Daoy (cell line): ENCODE measurements at places on chromosomes 4 and X. TPM values are rescaled to one million over a fixed set of nuclear protein-coding genes. Genes with fewer than 3 reads are reported as not detected.

DNA sequence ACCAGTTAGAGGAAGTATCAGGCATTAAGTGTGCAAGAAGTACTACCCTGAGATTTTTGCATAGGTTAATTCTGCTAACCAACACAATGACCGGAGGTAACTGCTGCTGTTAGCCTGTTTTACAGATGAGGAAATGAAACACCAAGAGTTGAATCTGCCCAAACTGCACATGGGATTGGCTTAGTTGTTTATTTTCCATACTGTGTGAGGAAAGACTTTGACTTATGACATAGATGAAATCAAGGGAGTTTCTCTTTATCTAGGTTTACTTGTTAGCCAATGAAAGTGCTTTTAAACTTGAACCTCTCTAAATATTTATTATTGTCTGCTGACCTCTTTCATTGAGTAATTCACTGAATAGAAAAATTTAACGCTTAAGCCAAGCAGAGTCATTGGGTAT, 10.3 kb downstream of the GUCY1B1 start:
- no peak for DNase-seq

DNA sequence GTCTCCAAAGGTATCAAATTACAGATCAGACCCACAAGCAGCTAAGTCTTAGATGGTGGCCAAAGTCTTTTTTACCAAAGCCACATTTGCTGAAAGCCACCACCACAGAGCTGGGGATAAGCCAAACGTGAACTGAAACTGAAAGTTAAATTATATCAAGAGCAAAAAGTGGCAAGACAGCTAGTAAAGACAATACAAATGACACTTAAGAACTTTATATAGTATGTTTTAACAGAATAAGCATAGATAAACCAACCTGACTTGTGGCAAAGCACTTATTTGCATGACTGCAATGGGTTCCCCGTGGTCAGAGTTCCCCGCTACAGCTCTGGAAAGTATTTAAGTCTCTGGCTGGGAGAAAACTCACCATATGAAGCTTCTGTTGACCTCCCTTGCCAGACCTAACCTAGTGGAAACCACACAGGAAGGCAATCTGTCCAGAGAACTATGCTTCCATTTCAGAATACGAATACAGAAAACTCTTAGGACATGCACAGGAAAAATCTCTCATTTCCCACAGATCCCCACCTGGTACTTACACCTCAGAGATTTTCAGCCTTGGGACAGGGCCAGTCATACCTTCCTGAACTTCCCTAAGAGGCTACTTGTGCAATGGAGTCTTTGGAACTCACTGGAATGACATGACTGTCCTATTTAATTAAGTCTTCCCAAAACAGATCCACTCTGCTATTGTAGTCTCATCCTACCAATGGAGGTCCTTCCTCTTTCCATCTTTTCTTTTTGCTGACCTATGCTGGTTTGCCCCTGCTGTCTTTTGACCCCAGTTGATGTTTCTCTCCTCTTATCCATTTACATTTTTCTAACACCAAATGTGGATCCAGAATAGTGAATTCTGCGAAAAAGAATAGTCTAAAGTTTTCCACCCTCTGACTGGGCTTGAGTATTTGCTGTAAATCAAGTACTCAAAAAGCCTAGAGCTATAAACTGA, 225.1 kb downstream of the NR3C2 start:
- DNase-seq, result peak; percentile 6

DNA sequence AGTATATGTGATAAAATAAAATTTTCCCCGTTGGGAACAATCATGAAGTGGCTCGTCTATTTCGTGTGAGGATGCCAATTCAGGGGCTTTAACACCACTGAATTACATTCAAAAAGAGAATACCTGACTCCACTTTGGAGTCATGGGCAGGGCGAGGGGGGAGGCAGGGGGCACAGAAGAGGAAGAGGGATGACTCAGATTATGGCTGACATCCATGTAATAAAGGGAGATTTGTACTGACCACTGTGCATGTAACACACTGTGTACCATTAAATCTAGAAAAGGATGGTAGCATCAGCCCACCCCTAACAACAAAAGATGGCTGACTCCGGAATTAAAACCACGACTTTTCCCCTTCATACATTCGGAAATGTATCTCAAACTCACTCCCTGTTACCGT, 1.3 kb downstream of the SLC9A7 start:
- DNase-seq, result peak; percentile 28

DNA sequence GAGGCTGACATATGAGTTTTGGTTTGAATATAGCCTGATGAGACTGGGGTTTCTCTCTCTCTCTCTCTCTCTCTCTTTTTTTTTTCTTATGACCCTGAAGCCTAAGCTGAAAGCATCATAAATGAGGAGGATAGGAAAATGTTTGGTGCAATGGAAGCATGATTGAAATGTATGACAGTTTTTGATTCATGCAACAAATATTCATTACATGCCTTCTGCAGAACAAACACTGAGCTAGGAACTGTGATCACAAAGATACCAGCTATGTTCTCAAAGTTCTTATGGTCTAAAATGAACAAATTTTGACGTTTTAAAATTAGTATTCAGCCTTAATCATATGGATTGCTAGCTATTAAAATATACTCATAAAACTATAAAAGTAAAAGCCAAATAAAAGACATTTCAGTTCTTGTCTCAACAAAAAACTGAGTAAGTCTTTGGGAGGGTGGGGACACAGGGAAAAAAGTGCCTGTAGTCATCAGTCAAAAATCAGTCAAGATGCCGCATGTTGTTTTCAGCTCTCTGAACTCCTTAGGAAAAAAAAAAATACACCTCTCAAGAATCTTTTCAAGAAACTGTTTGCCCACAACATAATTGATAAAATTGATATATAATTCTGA, 57.2 kb downstream of the NKX6-1 start:
- DNase-seq, result no peak

DNA sequence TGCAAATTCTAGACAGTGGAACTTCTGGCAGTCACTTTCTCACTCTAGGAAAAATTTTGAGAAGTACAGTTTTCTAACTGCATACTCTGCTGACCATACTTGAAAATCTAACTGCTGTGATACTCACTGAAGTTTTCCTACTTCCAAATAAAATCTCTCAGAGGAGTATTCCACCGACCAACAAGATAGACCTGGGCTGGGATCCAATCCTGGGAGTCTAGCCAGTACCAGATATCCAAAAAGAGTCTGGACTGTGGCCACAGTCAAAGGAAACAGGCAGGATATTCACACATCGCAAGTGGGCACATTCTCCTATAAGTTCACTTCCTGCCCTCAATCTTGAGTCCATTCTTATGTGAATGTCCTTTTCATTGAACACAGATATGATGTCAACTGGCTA, 1138.7 kb upstream of the PCDH7 start:
- DNase-seq, result no peak

- peak; percentile 66 for DNase-seq
Observed at GRCh38 chr4:41538017-41538733, at the start of gene LIMCH1. LIMCH1 (plus strand) TSS chr4:41538157; CDS start chr4:41605996, 67,839 bp downstream.

DNA sequence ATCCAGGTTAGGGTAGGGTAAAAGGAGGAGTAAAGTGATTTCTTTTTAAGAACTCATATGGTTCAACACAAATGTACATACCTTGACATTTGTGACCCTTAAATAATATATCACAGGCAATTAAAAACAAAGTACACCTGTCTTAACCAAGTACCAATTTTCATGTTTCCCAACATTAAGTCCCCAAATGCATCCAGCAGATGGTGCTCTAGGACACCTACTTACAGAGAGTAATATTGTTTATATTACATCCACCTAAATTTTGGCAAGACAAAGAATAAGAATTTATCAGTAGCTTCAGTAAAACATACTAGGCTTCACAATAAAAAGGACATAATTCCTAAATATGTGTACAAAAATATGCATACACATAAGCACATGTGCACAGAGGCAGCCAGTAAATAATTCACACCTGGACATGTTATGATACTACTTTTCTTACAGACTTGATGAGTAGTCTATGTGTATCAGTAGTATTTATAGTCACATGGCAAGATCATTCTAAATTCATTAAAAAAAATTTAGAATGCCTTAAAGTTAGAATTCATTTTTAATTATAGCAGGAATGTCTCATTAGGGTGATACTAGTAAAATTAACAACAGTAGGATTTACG, 219.7 kb downstream of the DCLK2 start:
- peak; percentile 17 for DNase-seq

GRCh38 chr4:114659386-114660008, 60.9 kb downstream of the UGT8 start:
- DNase-seq, result peak; percentile 52

RBMXL3 gene
- not detected in 2 replicates for total RNA-seq

SLC9B1 gene
- not detected in 2 replicates for total RNA-seq

CDKL2 gene
- total RNA-seq, result 0.06 TPM in 1 of 2 replicates, not detected in the other

SPANXD gene
- 1.5 TPM in 1 of 2 replicates, not detected in the other for total RNA-seq

CHRDL1 gene
- total RNA-seq, result 0.27 and 1.5 TPM in 2 replicates

APLN gene
- total RNA-seq, result 0.34 and 1.1 TPM in 2 replicates
